ENCODE measurements at places on chromosomes 1 and 21.

DNA sequence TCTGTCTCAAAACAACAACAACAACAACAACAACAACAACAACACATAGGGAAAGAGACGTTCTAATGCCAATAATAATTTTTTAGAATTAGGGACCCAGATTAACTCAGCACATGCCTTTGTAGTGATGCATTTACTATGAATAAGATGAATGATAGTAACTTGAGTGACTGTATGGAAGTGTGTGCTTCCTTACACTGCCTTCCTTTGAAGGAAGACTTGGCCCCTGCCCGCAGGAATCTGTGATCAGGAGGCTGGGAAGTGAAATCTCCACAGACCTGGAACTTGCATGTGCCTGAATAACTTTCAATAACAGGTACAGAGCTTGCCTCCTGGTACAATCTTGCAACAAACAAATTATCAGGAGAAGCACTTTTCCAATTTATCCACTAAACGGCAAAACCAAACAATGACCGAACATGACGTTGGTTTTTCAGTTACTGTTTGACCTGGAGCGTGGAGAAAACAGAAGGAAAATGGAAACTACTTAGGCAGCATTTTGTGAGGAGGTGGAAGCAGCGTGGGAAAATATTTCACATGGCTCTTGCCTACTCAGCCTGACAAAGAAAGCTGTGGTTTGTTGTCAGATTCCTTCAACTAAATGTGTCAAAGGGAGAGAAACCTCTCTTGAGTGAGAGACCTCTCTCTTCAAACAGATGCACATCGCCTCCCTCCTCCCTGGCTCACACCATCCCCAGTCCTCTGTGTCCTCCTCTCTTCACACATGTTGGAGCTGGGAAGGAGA lies 10.1 kb upstream of the ABCA4 start:
- no peak for DNase-seq

DNA sequence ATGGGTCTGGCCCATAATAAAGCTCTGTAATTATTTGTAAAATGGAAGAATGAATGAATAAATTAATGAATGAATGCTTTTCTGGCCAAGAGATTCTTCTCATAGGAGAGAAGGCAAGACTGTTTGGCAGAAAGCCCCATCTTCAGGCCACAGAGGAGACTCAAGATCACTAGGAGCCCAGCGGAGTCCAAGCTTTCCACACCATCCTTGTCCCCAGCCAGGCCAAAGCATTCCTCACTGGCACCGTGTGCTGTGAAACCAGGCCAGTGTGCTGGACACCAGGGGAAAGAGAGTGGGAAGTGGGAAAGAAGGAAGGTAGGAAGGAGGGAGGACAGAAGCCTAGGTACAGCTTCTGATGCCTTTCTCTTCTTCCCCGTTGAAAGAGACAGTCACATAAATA lies 86.4 kb downstream of the PLXNA2 start:
- DNase-seq = no peak

- no peak for DNase-seq
These were observed 2.0 kb upstream of the COQ8A start for GRCh38 chr1:226937940-226938725.

GRCh38 chr1:81921344-81921743 lies 120.6 kb downstream of the ADGRL2 start:
- DNase-seq = no peak

DNA sequence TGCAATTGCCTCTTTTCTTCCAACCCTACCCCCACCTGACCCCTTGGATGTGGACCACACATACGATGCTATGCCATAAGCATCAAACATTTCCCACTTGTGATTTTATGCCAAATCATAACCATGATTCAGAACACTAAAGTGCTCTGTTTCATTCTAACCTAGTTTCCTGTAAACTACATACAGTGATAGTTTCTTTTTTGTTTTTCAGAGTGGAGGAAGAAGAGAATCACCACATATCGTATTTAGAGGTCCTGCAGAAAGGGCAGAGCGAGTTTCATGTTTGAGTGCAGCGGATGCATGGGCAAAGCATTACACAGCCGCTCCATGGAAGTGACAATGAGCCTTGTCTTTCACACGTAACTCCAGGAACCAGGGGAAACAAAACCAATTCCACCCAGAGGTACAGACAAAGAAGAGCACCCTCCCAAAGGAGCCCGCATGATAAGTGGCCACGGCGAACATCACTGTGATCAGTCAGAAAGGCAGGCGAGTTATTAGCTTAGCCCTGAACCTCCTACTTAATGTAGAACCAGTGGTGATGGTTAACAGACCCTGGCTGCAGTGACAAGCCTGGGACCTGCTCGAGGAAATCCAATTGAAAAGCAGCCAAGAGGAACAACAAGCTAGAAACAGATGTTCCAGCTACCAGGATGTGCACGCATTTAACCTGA lies 64.0 kb upstream of the ZNF281 start:
- no peak for DNase-seq

- peak; percentile 52 for DNase-seq
These were observed 8.6 kb downstream of the FMOD start for GRCh38 chr1:203342192-203342940.

GRCh38 chr1:116764466-116764898 lies 10.3 kb downstream of the CD2 start:
- no peak for DNase-seq

- no peak for DNase-seq
These were observed 7.8 kb upstream of the PTTG1IP start for GRCh38 chr21:44881198-44881872.

- DNase-seq = no peak
These were observed 131.2 kb downstream of the AKT3 start for GRCh38 chr1:243718893-243719292.

GRCh38 chr1:108140177-108140576 lies 60.0 kb downstream of the SLC25A24 start:
- DNase-seq = no peak

GRCh38 chr1:226579781-226580323 lies 31.3 kb downstream of the STUM start:
- DNase-seq = no peak

- DNase-seq = peak; percentile 19
These were observed 10.1 kb upstream of the SERTAD4 start for GRCh38 chr1:210222340-210223006.

DNA sequence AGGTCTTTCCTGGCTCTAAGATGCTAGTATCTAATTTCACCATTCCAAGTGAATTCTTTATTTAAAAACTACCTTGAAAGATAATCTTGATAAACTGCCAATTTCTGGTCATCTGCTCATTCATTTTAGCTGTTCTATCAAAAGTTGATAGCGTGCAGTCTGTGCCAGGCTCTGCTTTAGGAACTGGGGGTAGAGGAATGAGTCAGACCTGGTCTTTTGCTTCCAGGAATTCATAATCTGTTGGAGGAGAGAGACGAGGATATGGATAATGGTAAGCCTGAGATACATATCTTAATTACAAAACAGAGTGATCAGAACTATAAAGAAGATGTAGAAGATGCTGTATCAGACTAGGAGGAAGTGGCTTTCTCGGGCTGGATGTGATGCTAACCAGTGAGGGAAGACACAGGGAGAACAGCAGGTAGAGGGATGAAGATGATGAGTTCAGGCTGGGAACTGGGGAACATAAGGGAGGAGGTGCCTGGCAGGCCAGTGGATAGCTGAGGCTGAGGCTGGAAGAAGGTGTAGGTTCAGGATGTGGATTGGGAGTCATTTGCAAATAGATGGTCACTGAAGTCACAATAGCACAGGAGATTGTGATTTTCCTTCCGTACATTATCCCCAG lies 12.3 kb upstream of the PHC2 start:
- no peak for DNase-seq

DNA sequence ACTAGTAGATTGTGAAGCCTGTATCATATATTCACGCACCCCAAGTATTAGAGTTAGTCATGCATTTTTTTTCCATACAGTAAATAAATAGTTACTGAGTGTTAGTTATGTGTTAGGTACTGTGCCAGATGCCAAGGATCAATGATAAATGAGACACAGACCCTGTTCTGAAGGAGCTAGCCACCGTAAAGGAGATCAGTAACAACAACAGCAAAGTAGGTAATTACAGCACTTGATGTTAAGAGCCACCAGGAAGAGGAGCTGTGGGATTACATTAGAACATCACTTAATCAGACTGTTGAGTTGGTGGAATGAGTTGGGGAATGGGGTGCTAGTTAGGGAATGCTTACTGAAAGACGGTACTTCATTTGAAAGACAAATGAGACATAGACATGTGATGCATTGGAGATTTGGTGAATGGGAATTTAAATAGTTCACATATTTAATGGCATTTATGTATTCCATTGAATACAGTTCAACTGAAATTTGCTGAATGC lies 21.0 kb downstream of the PRKAA2 start:
- no peak for DNase-seq

DNA sequence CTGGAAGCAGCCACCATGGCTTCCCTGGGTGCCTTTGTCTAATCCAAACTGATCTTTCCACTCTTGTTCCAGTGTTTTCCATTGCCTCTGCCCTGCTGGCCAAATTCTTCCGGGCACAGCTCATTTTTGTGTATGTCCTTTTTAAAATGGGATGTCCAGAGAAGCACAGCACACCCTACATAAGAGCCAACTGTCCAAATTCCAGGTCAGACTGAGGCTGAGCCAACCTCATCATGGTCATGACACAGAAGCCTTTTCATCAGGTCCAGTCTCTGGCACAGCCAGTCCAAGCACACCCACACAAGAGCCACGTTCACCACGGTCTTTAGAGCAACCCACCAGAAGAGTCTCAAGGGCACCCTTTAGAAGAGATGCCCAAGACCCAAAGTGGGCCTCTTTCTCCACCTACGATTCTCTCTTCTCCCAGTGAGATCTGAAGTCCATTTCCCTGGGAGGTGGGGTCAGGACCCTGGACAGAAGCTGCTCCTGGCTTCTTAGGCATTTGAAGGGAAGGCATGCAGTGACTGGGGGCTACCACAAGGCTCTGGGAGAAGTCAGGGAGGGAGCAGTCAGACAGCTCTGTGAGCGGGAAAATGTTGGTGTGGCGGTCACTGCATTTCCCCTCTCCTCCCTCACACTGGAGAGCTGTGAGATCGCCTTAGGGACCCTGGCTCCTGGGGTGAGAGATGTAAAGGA lies 53.2 kb downstream of the SYT2 start:
- peak; percentile 62 for DNase-seq

DNA sequence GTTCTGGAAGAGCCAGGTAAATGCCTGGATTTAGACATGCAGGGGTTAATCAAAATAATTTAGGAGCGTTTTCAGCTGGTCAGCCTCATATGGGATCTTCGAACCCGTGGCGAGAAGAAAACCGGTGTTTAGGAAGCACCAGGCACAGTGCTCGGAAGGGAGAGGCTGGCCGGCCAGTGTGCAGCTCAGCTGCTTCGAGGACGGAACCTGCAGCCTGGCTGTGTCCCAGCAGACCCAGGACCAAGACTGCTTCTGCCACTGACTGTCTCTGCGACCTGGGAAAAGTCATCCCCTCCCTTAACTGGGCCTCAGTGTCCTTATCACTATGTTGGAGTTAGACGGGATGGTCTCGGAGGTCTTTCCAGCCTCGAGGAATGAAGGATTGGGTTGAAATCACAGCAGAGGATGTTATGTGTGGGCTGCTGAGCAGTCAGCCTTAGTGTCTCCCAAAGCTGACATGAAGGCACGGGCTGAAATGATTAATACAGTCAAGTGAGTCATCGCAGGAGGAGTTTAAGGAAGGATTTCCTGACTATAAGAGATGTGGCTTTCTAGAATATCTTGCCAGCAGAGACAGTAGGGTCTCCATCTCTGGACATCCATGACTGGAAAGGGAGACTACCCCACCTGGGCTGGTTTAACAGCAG lies 20.8 kb downstream of the PPFIA4 start:
- peak; percentile 33 for DNase-seq

DNA sequence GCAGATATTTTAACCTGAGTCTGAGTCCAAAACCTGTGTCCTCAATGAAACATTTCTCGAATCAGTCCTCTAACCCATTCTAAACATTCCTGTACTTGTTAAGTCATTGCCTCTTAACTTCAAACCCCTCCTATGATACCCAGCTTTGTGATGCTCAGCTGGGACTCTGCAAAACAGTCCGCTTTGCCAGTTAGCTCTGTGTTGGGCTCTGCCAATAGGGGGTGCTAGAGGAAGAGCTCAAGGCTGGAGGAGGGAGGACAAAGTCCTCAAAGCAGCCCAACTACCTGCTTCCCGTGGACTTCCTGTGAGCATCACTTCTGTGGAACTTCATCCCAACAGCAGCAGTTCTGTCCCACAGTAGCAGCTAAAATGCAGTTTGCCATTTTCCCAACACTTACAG lies 38.1 kb upstream of the SYT14 start:
- peak; percentile 31 for DNase-seq

DNA sequence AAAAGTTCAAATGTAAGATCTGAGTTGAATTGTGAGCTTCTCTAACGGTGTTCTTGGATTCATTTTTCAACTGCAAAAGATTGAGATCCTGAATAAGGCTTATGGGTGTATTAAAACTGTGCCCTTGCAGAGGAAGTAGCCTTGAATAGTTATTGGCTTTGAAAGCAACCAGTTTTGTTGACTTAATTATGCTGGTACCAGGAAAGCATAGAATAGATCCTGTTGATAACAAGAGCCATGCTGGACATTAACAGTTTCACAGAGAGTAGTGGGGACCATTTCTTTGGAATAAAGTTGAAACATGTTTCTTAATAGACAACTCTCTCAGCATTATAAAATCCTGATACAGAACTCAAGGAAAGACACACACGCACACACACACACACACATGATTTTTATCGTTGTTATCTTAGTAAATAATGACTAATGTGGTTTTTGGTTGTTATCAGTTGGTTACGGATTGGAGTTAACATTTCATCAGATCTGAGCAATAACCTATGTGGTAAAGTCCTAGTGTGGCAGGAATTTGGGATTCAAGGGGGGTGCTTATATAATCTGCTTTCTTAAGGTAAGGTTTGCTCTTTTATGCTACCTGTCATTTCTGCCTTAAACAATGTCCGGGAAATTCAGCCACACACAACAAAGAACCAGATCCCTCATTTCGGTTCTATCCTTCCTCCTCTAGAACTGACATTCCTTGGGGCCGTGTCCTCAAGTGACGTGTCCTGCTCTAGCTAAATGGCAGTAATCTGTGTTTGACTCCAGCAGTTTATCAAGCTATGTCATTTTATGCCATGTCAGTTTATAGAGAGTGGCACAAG lies 330.9 kb downstream of the CHRM3 start:
- DNase-seq = peak; percentile 8

DNA sequence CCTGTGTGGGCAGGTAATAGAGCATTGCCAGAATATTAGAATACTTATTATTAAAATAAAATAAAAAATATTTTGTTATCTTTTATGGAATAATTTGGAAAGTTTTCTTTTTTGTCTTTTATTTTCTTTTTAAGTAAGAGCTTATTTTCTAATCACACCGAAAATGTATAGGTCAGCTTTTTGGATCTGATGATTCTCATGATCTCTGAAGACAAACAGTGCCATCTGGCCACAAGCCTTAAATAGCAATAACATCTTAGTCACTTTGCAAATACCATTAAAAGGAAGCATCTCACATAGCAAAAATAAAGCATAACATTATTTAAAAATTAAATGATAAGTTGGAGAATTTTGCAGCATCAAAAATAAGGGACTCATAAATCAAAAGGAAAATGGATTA lies 213.8 kb downstream of the PLA2G4A start:
- DNase-seq = no peak

GRCh38 chr1:102463328-102463727 lies 466.6 kb upstream of the OLFM3 start:
- no peak for DNase-seq
